ENCODE measurements at places on chromosomes 16 and 17.

DNA sequence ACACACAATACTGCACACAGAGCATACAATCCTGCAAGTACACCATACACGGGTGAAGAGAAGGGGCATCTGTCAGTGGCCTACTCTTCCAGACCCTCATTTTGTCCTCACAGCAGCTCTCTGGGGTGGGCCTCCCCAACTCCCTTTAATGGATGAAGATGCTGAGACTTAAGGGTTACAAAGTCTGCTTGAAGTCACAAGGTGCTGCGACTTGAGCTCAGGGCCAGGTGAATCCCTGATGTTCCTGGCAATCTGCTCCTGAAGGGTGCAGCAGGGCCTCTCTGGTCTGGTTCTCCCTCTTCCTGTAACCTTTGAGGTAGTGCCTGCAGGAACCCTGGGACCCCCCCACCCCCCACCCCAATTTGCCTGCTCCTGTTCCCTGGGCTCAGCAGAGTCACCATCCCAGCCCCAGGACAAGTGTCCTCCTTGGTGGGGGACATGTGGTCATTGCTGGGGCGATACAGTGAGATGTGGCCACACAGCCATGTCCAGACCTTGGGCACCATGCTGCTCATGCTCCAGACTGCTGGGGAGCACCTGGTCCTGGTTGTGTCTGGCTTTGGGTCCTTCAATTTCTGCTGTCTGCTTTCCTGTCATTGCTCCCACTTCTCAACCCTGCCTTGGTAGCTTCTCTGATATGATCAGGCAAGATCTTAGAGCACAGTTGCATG lies 107.5 kb downstream of the METRNL start:
- H3K36me3 ChIP-seq: no peaks in the 10 kb centered on the region
- no peaks in the 10 kb centered on the region for H3K27me3 ChIP-seq
- no peak overlapping the region for H3K27ac ChIP-seq
- no peak for DNase-seq
- no peak overlapping the region for H3K4me3 ChIP-seq

DNA sequence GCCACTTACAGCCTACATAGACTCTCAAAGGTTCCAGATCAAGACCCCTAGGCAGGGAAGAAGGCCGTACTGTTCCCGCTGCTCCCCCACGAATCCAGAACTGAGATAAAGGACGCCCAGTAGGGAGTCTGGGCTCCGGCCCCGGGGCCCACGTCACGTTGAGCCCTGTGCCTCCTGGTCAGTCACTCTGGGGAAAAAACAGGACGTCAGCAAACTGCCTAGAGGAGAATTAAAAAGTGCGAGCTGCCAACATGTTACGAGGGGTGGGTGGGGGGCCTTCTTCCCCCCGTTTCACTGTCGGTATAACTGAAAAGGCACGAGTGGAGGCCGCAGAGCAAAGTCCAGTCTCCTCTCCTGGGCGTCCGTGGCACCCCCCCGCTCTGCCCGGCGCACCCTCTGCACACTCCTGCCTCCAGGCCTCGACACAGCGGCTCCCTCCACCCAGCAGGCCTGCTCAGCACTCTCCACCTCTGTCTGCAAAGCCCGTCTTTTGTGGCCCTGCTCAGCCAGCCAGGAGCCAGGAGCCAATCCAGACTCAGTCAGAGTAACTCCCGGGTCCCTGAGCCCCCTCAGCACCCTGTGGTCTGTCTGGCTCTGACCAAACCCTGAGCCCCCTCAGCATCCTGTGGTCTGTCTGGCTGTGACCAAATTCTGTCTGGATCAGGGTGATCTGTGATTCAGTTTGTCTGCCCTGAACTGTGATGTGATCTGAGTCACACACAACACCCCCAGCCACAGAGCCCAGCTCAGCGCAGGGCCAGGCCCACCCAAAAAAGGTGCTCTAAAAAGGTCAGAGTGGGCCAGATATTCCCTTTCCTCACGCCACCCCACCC lies 6.2 kb downstream of the ITGAE start:
- H3K4me1 ChIP-seq: peaks cover 84% of the 10 kb centered on the region
- H3K36me3 ChIP-seq: peaks cover 1% of the 10 kb centered on the region
- DNase-seq: peak; percentile 70
- H3K27me3 ChIP-seq: peaks cover 18% of the 10 kb centered on the region
- H3K4me3 ChIP-seq: peak overlapping the region; percentile 64

DNA sequence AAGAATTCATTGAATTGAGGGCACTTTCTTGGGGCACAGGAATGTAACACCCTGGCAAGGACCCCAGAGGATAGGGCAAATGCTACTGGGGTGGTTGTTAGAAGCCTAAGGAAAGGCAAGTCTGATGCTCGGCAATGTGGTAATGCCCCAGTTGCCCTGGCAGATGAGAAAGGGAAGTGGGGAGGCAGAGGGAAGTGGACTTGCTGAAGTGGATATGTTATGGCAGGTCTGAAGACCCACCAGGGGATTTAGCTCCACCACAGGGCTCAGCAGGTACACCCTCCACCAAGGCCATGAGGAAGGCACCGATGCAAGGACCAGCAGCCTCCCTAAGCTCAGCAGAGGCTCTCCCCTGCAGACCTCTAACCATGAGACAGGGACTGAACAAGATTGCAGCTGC lies 184.8 kb downstream of the IRX5 start:
- H3K36me3 ChIP-seq: no peaks in the 10 kb centered on the region
- no peaks in the 10 kb centered on the region for H3K4me1 ChIP-seq
- H3K27me3 ChIP-seq: no peaks in the 10 kb centered on the region
- no peak overlapping the region for H3K4me3 ChIP-seq

GRCh38 chr16:23966597-23967394 lies 131.0 kb downstream of the PRKCB start:
- H3K27ac ChIP-seq: peak overlapping the region; percentile 76
- H3K4me3 ChIP-seq: peak overlapping the region; percentile 21
- peaks cover 82% of the 10 kb centered on the region for H3K4me1 ChIP-seq
- peaks cover 42% of the 10 kb centered on the region for H3K36me3 ChIP-seq
- DNase-seq: peak; percentile 28

GRCh38 chr17:17580662-17581470 lies 10.6 kb downstream of the PEMT start:
- H3K4me3 ChIP-seq: no peak overlapping the region
- peaks cover 4% of the 10 kb centered on the region for H3K4me1 ChIP-seq
- H3K27ac ChIP-seq: no peak overlapping the region
- no peaks in the 10 kb centered on the region for H3K36me3 ChIP-seq
- H3K27me3 ChIP-seq: no peaks in the 10 kb centered on the region

DNA sequence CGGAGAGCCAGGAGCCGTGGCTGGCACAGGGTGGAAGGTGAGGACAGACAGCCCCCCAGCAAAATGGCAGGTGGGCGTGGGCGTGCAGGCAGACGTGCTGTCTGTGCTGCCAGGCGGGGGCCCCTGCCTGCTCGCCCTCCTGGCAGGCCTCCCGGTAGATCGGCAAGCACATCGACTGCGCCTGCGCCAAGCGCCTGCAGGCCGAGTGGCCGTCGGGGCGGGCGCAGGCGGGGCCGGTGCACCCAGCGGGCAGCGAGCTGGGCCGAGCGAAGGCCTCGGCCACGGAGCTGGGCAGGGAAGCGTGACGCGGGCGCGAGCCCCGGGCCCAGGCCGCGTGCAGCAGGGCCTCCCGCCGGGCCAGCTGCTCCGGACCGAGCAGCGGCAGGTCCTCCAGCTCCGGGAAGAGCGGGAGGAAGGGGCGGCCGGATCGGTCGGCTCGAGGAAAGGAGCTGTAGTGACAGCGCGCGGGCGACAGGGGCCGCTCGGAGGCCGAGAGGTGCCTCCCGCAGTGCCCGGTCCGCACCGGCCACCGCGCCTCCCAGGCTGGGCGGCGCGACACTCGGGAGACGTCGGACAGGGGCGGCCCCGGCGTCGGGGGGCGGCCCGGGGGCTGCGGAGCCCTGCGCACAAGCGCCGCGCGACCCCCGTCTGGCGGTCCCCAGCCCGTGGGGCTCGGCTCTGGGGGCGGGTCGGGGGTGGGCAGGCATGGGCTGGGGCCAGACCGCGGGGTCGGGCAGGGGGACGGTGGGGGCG lies 16.9 kb downstream of the GRIN2C start:
- no peak for DNase-seq
- H3K4me3 ChIP-seq: no peak overlapping the region
- H3K4me1 ChIP-seq: peaks cover 19% of the 10 kb centered on the region

GRCh38 chr17:80812362-80813088 lies 179.1 kb upstream of the CHMP6 start:
- H3K27ac ChIP-seq: peak overlapping the region; percentile 42
- peak overlapping the region; percentile 21 for H3K4me3 ChIP-seq
- H3K27me3 ChIP-seq: no peaks in the 10 kb centered on the region
- no peak for DNase-seq
- peaks cover 28% of the 10 kb centered on the region for H3K4me1 ChIP-seq
- H3K36me3 ChIP-seq: peaks cover 34% of the 10 kb centered on the region

DNA sequence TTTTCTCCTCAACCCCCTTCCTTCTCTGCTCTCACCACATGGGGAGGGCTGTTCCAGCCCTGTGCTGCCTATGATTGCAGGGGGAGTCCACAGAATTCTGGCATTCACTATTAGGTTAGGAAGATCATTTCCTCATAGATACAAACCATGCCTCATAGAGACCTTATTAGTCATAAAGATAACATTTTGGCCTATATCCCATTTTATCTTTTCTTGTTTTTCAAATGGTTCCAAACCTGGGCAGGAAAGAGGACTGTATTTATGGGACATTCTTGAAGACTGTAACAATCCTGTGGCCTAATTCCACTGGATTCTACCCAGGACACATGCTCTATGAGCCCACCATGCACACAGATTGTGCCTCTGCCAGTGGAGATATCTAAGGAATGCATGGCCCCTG lies 51.7 kb downstream of the ASIC2 start:
- peaks cover 2% of the 10 kb centered on the region for H3K27me3 ChIP-seq
- H3K36me3 ChIP-seq: no peaks in the 10 kb centered on the region
- no peak overlapping the region for H3K4me3 ChIP-seq
- H3K27ac ChIP-seq: no peak overlapping the region
- DNase-seq: no peak
- no peaks in the 10 kb centered on the region for H3K4me1 ChIP-seq

DNA sequence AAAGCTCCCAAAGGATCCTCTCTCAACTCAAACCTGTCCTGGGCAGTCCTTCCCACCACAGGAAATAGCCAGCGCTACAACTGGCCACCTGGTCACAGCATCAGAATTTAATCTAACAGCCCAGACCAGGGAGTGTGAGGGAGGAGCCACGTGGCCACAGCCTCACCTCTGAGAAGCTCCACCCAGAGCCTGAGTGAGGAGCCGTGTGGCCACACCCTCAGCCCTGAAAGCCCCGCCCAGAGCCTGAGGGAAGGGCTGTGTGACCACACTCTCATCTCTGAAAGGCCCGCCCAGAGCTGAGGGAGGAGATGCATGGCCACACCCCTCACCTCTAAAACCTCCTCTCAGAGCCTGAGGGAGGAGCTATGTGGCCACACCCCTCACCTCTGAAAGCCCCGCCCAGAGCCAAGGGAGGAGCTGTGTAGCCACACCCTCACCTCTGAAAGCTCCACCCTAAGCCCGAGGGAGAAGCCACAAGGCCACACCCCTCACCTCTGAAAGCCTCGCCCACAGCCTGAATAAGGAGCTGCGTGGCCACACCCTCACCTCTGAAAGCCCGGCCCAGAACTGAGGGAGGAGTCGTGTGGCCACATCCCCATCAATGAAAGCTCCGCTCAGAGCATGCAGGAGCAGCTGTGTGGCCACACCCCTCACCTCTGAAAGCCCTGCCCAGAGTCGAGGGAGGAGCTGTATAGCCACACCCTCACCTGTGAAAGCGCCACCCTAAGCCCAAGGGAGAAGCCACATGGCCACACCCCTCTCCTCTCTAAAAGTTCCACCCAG lies 28.6 kb downstream of the SLC38A8 start:
- no peaks in the 10 kb centered on the region for H3K36me3 ChIP-seq
- no peak overlapping the region for H3K4me3 ChIP-seq
- peaks cover 7% of the 10 kb centered on the region for H3K27me3 ChIP-seq
- peak; percentile 64 for DNase-seq
- H3K4me1 ChIP-seq: peaks cover 5% of the 10 kb centered on the region
- H3K27ac ChIP-seq: no peak overlapping the region

- H3K27ac ChIP-seq: no peak overlapping the region
- no peak overlapping the region for H3K4me3 ChIP-seq
- peaks cover 58% of the 10 kb centered on the region for H3K36me3 ChIP-seq
- no peak for DNase-seq
- H3K4me1 ChIP-seq: peaks cover 25% of the 10 kb centered on the region
- no peaks in the 10 kb centered on the region for H3K27me3 ChIP-seq
These were observed 13.2 kb downstream of the CIAPIN1 start for GRCh38 chr16:57434003-57434402.

- no peak overlapping the region for H3K4me3 ChIP-seq
- H3K27me3 ChIP-seq: no peaks in the 10 kb centered on the region
- H3K36me3 ChIP-seq: no peaks in the 10 kb centered on the region
- no peak for DNase-seq
These were observed 313.7 kb upstream of the CDH5 start for GRCh38 chr16:66052745-66053144.

GRCh38 chr17:72998343-72998742 lies 94.1 kb downstream of the SLC39A11 start:
- no peaks in the 10 kb centered on the region for H3K27me3 ChIP-seq
- no peak overlapping the region for H3K4me3 ChIP-seq
- H3K27ac ChIP-seq: peak overlapping the region; percentile 11

- H3K4me1 ChIP-seq: peaks cover 70% of the 10 kb centered on the region
- no peak overlapping the region for H3K4me3 ChIP-seq
- no peaks in the 10 kb centered on the region for H3K27me3 ChIP-seq
- no peak for DNase-seq
- H3K27ac ChIP-seq: no peak overlapping the region
- H3K36me3 ChIP-seq: no peaks in the 10 kb centered on the region
These were observed 243.1 kb downstream of the SEC14L1 start for GRCh38 chr17:77383613-77384608.

DNA sequence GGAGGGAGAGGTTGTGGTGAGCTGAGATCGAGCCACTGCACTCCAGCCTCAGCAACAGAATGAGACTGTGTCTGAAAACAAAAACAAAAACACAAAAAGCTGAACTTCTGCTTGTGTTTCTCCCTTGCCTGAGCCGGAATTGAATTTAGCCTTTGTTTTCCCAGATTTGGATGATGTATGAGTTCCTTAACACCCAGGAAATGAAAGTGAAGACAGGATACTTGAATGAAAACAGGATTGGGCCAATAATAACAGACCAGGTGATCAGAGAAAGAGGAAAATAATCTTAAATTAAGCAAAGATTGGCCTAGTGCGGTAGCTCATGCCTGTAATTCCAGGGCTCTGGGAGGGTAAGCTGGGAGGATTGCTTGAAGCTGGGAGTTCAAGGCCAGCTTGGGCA lies 1.6 kb upstream of the NUPR1 start:
- no peaks in the 10 kb centered on the region for H3K27me3 ChIP-seq
- no peaks in the 10 kb centered on the region for H3K36me3 ChIP-seq
- no peak for DNase-seq
- no peak overlapping the region for H3K4me3 ChIP-seq
- H3K4me1 ChIP-seq: peaks cover 4% of the 10 kb centered on the region
- no peak overlapping the region for H3K27ac ChIP-seq

All from activated naive CD8-positive, alpha-beta T cell treated with anti-CD3 and anti-CD28 coated beads, Interleukin-2, amount 50 U/mL, for 24 hours (primary cell).